ENCODE measurements at places on chromosomes 7 and 10.

GRCh38 chr10:81498011-81498551, 376.9 kb upstream of the NRG3 start:
- DNase-seq, result no peak
- H3K27me3 ChIP-seq, result no peaks in the 10 kb centered on the region
- no peak overlapping the region for H3K27ac ChIP-seq
- H3K36me3 ChIP-seq, result no peaks in the 10 kb centered on the region
- H3K4me1 ChIP-seq, result no peaks in the 10 kb centered on the region

- H3K4me3 ChIP-seq, result no peak overlapping the region
- no peaks in the 10 kb centered on the region for H3K36me3 ChIP-seq
- no peaks in the 10 kb centered on the region for H3K27me3 ChIP-seq
Observed at GRCh38 chr7:106720641-106721040, 59.7 kb upstream of the CCDC71L start.

- H3K4me3 ChIP-seq, result no peak overlapping the region
- DNase-seq, result no peak
- no peaks in the 10 kb centered on the region for H3K4me1 ChIP-seq
- no peaks in the 10 kb centered on the region for H3K36me3 ChIP-seq
Observed at GRCh38 chr7:84200859-84201258, 6.3 kb upstream of the SEMA3A start.

GRCh38 chr7:50661345-50662040, 96.3 kb upstream of the DDC start:
- peak; percentile 43 for DNase-seq
- no peaks in the 10 kb centered on the region for H3K36me3 ChIP-seq
- H3K4me1 ChIP-seq, result peaks cover 11% of the 10 kb centered on the region
- no peaks in the 10 kb centered on the region for H3K27me3 ChIP-seq
- H3K27ac ChIP-seq, result no peak overlapping the region

GRCh38 chr7:30561389-30561788, 33.3 kb upstream of the GARS1 start:
- no peak overlapping the region for H3K4me3 ChIP-seq
- H3K27ac ChIP-seq, result no peak overlapping the region
- no peak for DNase-seq
- no peaks in the 10 kb centered on the region for H3K27me3 ChIP-seq

GRCh38 chr7:148419856-148420832, 170.4 kb upstream of the C7orf33 start:
- no peak for DNase-seq
- H3K27ac ChIP-seq, result no peak overlapping the region
- no peaks in the 10 kb centered on the region for H3K4me1 ChIP-seq

DNA sequence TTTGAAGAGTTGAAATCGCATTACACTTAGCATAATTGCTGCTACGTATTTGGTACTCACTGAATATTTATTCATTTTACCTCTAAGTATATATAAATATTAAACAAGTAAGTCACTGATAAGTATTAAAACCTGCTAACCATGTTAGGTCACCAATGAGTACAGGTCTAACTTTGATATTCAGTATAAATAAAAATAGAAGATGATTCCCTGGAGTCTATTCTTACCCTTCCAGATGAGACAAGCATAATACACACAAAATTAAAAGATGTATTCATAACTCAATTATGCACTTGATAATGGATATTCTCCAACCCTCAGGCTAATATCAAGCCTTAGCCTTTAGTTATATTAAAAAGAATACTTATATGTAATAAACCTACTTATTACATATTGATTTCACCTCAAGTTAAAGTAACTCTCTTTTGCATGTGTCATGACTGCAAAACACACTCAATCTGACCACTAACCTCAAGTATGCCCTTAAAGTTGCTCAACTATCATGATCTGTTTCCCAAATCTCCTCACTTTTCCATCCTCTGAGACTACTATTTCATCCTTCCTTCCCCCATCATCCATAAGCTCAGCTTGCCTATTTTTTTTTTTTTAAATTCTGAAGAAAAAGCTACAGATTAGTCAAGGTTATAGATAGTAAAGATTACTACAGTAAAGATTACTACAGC, 46.8 kb downstream of the IPMK start:
- H3K27me3 ChIP-seq, result no peaks in the 10 kb centered on the region
- H3K27ac ChIP-seq, result no peak overlapping the region
- peaks cover 12% of the 10 kb centered on the region for H3K36me3 ChIP-seq
- no peaks in the 10 kb centered on the region for H3K4me1 ChIP-seq
- no peak overlapping the region for H3K4me3 ChIP-seq

DNA sequence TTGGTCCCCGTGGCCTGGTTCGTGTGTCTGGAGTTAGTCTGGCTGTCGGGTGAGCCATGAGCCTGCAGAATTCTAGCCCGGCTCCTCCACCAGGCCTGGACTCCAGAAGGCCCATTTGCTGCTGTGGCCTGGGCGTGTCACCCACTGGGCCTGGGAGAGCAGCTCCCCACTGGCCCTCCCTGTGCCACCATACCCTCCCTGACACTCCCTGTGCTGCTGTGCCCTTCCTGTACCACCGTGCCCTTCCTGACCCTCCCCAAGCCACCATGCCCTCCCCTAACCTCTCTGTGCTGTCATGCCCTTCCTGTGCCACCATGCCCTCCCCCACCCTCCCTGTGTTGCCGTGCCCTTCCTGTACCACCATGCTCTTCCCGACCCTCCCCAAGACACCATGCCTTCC, 39.1 kb upstream of the DIP2C start:
- H3K36me3 ChIP-seq, result no peaks in the 10 kb centered on the region
- no peak overlapping the region for H3K4me3 ChIP-seq
- DNase-seq, result no peak
- no peak overlapping the region for H3K27ac ChIP-seq

- H3K4me1 ChIP-seq, result no peaks in the 10 kb centered on the region
- peaks cover 70% of the 10 kb centered on the region for H3K36me3 ChIP-seq
- no peaks in the 10 kb centered on the region for H3K27me3 ChIP-seq
- no peak overlapping the region for H3K4me3 ChIP-seq
- DNase-seq, result no peak
Observed at GRCh38 chr10:46002916-46003693, 27.3 kb downstream of the NCOA4 start.

GRCh38 chr7:150734254-150734653, 3.0 kb upstream of the GIMAP5 start:
- no peaks in the 10 kb centered on the region for H3K4me1 ChIP-seq
- H3K4me3 ChIP-seq, result no peak overlapping the region
- H3K36me3 ChIP-seq, result no peaks in the 10 kb centered on the region
- no peaks in the 10 kb centered on the region for H3K27me3 ChIP-seq
- H3K27ac ChIP-seq, result no peak overlapping the region

GRCh38 chr7:141290973-141291372, 217.1 kb downstream of the TMEM178B start:
- H3K4me1 ChIP-seq, result peaks cover 9% of the 10 kb centered on the region
- DNase-seq, result no peak
- H3K4me3 ChIP-seq, result no peak overlapping the region
- no peaks in the 10 kb centered on the region for H3K36me3 ChIP-seq
- no peaks in the 10 kb centered on the region for H3K27me3 ChIP-seq
- no peak overlapping the region for H3K27ac ChIP-seq

DNA sequence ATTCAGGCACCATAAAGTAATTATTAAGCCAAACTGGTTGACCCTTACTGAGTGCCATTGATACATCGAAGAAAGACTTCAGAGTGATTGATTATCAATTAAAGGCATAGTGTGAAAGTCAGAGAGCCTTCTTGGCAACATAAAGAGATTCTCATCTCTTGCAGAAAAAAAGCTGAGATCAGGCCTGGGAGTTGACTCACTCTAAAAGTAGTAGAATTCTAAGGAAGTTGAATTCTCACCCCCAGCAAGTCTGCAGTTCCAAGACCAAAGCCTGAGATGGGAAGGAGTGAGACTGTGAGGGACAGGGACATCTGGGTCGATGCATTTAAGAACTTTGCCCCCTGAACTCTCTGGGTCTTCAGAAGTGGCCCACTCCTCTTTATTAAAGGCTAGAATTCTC, 21.6 kb upstream of the ERCC6 start:
- H3K36me3 ChIP-seq, result no peaks in the 10 kb centered on the region
- no peaks in the 10 kb centered on the region for H3K27me3 ChIP-seq
- no peak overlapping the region for H3K27ac ChIP-seq
- no peak for DNase-seq
- H3K4me3 ChIP-seq, result no peak overlapping the region

DNA sequence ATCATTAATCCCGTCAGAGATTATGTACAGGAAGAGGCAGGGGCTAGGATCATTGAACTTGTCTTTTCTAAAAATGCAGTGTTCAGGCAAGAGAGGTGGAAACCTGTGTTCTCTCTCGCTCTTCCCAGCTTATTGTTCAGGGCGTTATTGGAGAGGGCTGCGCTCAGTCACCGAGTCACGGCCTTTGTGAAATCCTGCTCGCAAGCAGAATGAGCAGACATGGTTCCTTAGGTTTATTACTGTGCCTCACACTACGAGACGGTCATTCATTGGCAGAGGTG, 631 bp upstream of the PRKRIP1 start:
- DNase-seq, result peak; percentile 55
- peak overlapping the region; percentile 96 for H3K4me3 ChIP-seq
- peaks cover 17% of the 10 kb centered on the region for H3K36me3 ChIP-seq
- H3K4me1 ChIP-seq, result peaks cover 20% of the 10 kb centered on the region

GRCh38 chr7:66630531-66630930, 1.9 kb downstream of the KCTD7 start:
- no peak overlapping the region for H3K4me3 ChIP-seq
- no peak overlapping the region for H3K27ac ChIP-seq
- no peaks in the 10 kb centered on the region for H3K27me3 ChIP-seq
- no peak for DNase-seq
- H3K36me3 ChIP-seq, result no peaks in the 10 kb centered on the region

DNA sequence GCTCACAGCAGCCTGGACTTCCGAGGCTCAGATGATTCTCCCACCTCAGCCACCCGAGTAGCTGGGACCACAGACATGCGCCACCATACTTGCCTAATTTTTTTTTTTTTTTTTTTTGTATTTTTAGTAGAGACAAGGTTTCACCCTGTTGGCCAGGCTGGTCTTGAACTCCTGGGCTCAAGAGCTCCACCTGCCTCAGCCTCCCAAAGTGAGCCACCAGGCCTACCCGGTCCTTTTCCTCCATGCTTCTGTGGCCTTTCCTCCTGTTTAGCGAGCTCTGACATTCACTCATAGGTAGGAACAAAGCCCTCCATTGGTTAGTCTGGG, 50.1 kb upstream of the SRPK2 start:
- H3K4me1 ChIP-seq, result no peaks in the 10 kb centered on the region
- no peaks in the 10 kb centered on the region for H3K36me3 ChIP-seq
- H3K27ac ChIP-seq, result no peak overlapping the region
- DNase-seq, result no peak
- H3K4me3 ChIP-seq, result no peak overlapping the region

GRCh38 chr10:6204063-6204340, 1.3 kb downstream of the PFKFB3 start:
- peak overlapping the region; percentile 89 for H3K4me3 ChIP-seq
- no peaks in the 10 kb centered on the region for H3K27me3 ChIP-seq
- peak overlapping the region; percentile 54 for H3K27ac ChIP-seq
- H3K36me3 ChIP-seq, result no peaks in the 10 kb centered on the region
- DNase-seq, result peak; percentile 50
- H3K4me1 ChIP-seq, result peaks cover 38% of the 10 kb centered on the region

DNA sequence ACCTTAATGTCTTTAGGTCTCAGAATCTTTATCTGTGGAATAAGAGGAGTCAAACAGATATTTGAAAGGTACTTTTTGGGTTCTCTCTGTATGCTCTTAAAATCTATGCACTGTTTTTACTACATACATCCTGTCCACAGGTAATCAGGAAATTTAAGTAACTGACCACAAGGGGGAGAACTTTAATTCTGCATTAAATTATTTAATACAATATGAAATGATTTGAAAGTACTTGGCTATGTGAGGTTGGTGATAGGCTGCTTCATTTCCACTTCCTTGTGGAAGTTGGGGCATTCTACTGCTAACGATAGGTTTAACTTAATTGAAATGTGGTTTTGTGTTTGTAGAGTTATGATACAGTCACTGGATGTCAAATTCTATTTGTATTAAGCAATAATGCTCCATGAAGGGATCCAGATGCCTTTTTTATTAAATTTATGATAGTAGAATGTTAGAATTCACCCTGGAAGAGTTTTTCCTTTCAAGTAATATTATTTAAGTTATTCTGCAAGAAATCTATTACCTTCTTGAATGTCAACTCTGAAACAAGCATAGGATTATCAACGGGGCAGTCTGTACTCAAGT, 6.0 kb downstream of the TEX47 start:
- peak; percentile 78 for DNase-seq
- no peaks in the 10 kb centered on the region for H3K4me1 ChIP-seq
- H3K27me3 ChIP-seq, result no peaks in the 10 kb centered on the region

DNA sequence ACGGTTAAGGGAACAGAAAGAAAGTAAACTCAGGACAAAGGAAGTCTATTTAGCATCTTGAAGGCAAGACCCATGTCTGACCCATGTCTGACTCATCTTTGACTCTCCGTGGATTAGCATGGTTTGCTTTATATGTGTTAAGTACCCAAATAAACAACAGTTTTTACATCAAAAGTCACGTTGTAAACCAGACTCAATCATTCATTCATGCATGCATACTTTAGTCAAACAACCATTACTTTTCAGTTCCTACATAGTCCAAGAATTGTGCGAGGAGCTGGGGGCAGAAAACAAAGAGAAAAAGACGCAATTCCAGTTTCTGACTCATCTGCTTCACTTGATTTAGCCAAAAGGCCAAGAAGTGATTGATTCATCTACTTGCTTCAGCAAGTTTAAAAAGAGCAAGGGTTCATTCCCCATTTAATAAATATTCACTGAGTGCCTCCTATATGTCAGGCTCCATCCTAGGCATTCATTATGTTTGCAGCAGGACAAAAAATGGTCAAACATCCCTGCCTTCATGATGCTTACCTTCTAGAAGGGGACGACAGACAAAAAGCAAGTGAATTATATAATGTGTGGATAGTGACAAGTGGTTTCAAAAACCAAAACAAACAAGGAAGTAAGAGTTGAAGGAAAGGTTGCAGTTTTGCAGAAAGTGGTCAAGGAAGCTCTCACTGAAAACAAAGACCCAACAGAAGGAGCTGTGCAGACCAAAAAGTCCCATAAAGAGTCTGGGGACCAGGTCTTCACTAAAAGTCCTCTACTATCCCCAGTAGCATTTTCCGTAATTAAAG, 116.2 kb downstream of the FAM107B start:
- no peaks in the 10 kb centered on the region for H3K27me3 ChIP-seq
- no peak overlapping the region for H3K27ac ChIP-seq
- H3K4me1 ChIP-seq, result peaks cover 74% of the 10 kb centered on the region
- no peaks in the 10 kb centered on the region for H3K36me3 ChIP-seq
- DNase-seq, result no peak

- peak overlapping the region; percentile 76 for H3K4me3 ChIP-seq
- H3K27ac ChIP-seq, result peak overlapping the region; percentile 65
- peak; percentile 54 for DNase-seq
Observed at GRCh38 chr7:88217675-88218428, 2.0 kb downstream of the SRI start.
